Right hindlimb (tissue), 1 donor: ENCODE measurements at places on chromosomes 5 and 9.

- DNase-seq: no peak
These were observed 46.7 kb downstream of the RASGEF1C start for GRCh38 chr5:180162304-180162661.

DNA sequence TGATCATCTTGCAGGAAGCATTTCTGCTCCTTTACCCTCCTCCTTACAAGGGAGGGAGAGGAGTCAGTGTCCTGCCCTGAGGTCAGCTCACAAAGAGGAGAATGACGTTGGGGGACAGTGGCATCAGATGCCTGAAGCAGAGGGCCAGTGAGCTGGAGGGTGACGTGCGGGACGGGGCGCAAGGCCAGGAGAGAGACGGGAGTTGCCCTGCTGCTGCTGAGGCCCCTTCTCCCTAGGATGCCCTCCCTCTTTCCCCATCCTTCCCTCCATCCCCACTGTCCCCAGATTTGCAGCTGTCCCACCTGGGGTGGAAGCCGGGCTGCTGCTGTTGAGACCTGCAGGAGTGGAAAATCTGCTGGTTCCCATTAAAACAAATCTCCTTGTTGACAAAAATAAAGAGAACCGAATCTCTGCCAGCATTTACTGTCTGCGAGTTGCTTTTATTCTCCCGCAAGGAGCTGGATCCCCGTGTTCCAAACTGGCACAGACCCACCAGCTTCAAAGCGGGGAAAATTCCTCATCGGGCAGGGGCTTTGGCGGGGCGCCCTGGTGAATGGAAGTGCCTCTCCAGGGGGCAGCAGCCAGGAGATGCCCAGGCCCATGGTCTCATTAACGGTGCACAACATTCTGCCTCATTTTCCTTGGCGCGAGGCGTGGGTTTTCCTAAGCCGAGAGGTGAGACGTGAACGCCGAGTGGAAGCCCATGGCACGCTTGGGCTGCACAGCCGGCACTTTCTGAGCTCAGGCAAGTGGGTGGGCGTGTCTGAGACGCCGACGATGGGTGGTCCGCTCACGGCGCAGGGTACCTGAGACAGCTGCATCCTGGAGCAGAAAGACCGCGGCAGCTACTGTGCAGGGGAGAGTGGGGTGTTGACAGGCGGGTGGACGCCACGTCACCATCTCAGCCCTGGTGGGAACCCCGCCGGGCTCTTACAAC, 13.9 kb upstream of the COL5A1 start:
- DNase-seq: peak; percentile 51

GRCh38 chr5:127002390-127002789, 28.0 kb downstream of the MARCHF3 start:
- no peak for DNase-seq

- DNase-seq: no peak
These were observed 214.9 kb downstream of the PLK2 start for GRCh38 chr5:58244819-58245475.

GRCh38 chr9:99445371-99445891, 223.3 kb downstream of the SEC61B start:
- peak; percentile 35 for DNase-seq

DNA sequence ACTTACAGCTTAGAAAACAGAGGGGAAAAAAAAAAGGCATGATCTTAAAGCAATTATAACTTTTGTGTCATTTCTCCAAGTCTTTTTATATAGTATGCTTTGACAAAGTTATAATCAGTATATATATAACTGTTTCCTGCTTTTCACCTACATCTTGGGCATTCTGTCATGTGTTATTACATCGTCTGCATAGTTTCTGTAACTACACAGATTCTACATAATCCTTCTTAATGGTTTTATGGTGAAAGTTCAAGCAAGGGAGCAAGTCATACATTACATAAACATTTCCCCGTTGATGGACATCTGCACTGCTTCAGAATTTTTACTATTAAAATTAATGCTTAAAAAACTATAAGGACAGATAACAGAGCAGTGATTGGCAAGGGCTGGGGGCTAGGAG, 12.1 kb downstream of the FEM1C start:
- DNase-seq: no peak

GRCh38 chr9:3441197-3441816, 84.5 kb downstream of the RFX3 start:
- DNase-seq: peak; percentile 31

DNA sequence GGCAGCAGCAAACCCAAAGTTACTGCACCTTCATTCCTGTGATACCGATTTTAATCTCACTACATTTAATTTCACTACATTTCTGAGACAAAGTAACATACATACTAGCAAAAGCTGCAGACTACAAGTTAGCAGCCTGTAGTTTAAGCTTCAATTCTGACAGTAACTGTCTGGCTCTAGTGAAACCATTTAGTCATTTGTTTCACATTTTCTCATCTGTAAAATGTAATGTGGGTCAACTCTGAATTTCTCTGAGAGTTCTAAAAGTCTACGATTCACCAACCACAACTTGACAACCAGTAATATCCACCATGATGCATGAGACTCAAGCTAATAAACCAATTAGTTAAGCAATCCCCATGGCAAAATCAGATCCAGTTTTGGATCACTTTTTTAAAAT, 408.9 kb downstream of the PDE4D start:
- DNase-seq: no peak

- DNase-seq: no peak
These were observed 34.4 kb upstream of the CDH12 start for GRCh38 chr5:22887566-22887965.

DNA sequence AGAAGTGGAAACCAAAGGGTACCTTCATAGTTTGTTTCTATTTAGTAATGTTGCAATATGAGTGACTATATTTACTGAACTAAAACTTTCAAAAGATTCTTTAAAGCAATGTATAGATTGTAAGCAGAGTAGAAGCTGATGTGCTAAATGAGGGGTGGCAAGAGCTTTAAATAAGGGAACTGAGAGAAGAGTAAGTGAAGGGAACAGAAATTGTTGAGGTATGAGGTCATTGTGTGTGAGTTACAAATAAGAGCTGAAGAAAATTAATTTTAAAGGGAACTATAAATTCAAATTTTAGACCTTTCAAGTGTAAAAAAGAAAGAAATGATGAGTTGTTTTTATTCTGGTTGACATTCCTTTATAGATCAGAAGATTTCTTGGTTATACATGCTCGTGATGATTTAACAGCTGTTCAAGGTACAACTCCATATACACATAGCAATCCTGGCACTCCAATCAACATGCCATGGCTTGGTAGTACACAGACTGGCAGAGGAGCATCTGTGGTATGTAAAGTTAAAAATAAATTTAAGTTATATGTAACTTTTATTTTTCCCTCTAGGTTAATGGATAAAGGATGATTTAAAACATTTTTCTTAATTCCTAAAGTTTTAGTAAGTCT, 135.1 kb upstream of the TNFAIP8 start:
- DNase-seq: no peak

- no peak for DNase-seq
These were observed 62.4 kb downstream of the SHC3 start for GRCh38 chr9:89116064-89116804.

- DNase-seq: no peak
These were observed 5.1 kb downstream of the TMEM245 start for GRCh38 chr9:109114670-109115069.

GRCh38 chr9:89436963-89437625, 60.8 kb downstream of the SEMA4D start:
- DNase-seq: no peak

GRCh38 chr9:37747271-37747753, 6.3 kb upstream of the TRMT10B start:
- peak; percentile 55 for DNase-seq

DNA sequence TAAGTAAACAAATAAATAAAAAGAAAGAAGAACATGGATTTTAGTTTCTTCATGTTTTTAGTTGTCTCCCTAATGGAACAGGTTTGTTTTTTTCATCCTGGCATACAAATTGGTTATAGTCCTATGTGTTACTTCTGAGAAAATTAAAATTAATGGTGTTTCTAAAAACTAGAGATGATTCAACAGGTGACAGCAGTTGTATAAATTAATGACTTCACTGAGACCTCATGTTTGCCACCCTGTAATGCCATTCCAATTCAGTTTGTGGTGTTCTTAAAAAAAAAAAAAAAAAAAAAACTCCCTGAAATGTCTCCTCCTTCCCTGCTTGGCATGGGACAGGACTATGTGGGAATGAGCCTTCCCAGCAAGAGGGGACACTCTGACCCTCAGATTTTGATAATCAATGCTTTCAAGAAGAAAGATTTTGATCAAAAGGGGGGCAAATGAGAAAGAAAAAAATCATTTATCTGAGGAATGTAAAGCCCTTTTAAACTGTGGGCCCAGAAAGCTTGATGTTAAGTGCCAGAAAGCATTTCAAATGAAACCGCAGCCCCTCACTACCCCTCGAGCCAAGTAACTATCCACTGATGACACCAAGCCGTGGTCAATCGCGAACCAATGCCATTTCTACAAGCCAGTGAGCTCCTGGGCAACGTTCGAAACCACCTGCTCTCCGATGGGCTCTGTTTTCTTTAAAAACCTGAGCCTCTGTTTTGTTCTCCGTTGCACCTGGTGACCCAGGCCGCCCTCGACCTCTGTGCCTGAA, 941 bp downstream of the EXD3 start:
- no peak for DNase-seq

DNA sequence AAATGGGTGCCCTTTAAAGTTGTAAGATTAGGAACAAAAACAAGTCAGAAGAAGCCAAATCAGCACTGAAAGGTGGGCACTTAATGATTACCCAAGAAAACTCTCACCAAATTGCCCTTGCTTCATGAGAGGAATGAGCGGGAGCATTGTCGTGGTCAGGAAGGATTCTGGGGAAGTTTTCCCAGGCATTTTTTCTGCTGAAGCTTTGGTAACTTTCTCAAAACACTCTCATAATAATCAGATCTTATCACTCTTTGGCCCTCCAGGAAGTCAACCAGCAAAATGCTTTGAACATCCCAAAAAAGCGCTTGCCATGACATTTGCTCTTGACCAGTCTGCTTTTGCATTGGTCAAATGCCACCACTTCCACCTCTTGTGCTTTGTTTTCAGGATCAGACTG, 10.4 kb upstream of the PCDHGC3 start:
- DNase-seq: no peak

- DNase-seq: no peak
These were observed 45.7 kb downstream of the DPYSL3 start for GRCh38 chr5:147464211-147464610.

GRCh38 chr5:107469485-107470294, 201.0 kb downstream of the EFNA5 start:
- DNase-seq: no peak

DNA sequence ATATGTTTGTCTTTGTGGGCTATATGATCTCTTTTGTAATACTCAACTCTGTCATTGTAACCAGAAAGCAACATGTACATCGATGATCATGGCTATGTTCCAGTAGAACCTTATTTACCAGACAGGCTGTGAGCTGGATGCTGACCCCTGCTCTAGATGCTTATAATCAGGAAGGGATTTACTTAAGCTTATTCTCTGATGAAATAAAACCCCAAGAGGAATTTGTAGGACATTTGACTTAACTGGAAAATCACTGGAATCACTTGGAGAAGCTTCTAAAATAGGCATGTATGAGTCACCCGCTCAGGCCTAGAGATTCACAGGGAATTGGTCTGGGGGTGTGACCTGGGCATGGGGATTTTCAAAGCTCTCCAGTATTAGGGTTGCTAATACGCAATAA, 285.8 kb upstream of the ZNF608 start:
- DNase-seq: no peak

- no peak for DNase-seq
These were observed 4.4 kb downstream of the MUSK start for GRCh38 chr9:110672873-110673510.

DNA sequence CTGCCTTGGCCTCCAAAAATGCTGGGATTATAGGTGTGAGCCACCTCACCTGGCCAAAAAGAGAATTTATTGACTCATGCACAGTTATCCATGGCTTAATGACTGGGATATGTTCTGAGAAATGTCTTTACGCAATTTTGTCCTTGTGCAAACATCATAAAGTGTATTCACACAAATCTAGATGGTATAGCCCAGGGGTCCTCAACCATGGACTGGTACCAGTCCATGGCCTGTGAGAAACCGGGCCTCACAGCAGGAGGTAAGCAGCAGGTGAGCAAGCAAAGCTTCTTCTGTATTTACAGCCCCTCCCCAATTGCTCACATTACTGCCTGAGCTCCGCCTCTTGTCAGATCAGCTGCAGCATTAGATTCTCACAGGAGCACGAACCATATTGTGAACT, 12.4 kb upstream of the SIL1 start:
- no peak for DNase-seq

- no peak for DNase-seq
These were observed 63.2 kb upstream of the CTXN3 start for GRCh38 chr5:127585661-127586060.

DNA sequence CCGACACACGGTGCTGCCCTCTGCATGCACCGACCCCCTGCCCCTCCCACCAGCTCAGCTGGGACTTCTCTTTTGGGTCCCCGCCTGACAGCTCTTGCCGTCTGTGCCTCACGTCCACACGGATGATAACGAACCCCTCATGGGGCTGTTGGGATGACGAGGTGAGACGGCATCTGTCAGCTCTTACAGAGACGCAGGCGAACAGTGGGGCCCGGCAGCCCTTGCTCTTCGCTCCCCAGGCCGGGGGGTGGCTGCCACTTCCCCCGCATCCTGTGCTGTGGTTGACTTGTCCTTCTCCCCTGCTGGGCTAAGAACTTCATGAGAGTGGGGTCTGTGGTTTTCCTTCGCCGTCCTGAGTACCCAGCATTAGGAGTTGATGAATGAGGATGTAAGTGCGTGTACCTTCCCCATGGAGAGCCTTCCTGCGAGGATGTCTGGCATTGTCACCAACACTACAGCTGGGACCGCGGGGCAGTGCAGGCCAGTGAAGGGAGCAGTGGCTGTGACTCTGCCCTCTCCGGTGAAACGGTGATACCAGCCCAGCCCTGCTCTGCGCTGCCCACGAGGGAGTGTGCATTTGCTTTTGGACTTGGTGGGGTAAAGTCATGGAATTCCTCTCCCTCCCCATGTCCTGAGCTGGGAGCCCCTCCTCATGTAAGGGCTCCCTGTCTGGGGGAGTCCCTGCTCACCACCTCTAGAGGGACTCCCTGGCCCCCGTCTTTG, 23.2 kb downstream of the HK3 start:
- no peak for DNase-seq

- DNase-seq: no peak
These were observed 164.7 kb upstream of the LHFPL2 start for GRCh38 chr5:78813286-78813685.

DNA sequence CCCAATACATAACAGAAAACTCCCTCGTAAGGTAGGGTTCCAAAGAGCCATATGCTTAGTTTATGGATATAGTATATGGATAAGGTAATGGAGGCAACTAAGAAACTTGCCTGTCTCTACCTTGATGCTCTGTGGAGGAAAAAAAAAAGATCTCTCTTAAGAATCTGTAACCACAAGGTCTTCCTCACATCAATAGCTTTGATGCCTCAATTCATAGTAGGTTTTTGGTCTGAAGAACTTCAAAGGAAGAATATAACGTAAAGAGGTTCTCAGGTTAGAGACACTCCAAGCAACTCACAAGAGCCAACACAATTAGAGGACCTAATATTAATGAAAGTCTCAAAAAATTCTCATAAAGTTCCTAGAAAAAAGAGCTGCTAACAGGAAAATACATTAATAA, 140.2 kb downstream of the FBN2 start:
- no peak for DNase-seq

GRCh38 chr5:121974261-121974660, 12.5 kb downstream of the SRFBP1 start:
- no peak for DNase-seq
